HT1080 (cell line): ENCODE measurements at places on chromosomes 6 and 20. TPM values are rescaled to one million over a fixed set of nuclear protein-coding genes. Genes with fewer than 3 reads are reported as not detected.

LY6G6D gene
- not detected in 2 replicates for total RNA-seq

PTK6 gene
- total RNA-seq: not detected in 2 replicates

COX4I2 gene
- total RNA-seq: not detected in 2 replicates

PHACTR3 gene
- total RNA-seq: not detected in 2 replicates

TMEM244 gene
- total RNA-seq: not detected in 2 replicates

MUC22 gene
- total RNA-seq: not detected in 2 replicates

IMPG1 gene
- total RNA-seq: not detected in 2 replicates

KHDC1 gene
- total RNA-seq: 2.6 and 4.2 TPM in 2 replicates

LGSN gene
- not detected in 2 replicates for total RNA-seq
